ENCODE measurements at places on chromosomes 7 and 10. TPM values are rescaled to one million over a fixed set of nuclear protein-coding genes. Genes with fewer than 3 reads are reported as not detected.
A peak's percentile ranks its signal among the peaks of the same experiment; 100 is the strongest.

GRCh38 chr7:155832581-155832981, 20.3 kb upstream of the SHH start:
- no peak overlapping the region for H3K27ac ChIP-seq
- no peak for DNase-seq
- H3K27me3 ChIP-seq = no peaks in the 10 kb centered on the region

- H3K27me3 ChIP-seq = no peaks in the 10 kb centered on the region
- H3K36me3 ChIP-seq = no peaks in the 10 kb centered on the region
- H3K4me3 ChIP-seq = no peak overlapping the region
- peak; percentile 27 for DNase-seq
- H3K27ac ChIP-seq = peak overlapping the region; percentile 73
Measured at GRCh38 chr10:78295242-78295641, 261.6 kb downstream of the RPS24 start.

- no peak for DNase-seq
- no peak overlapping the region for H3K27ac ChIP-seq
- no peak overlapping the region for H3K4me3 ChIP-seq
- H3K36me3 ChIP-seq = no peaks in the 10 kb centered on the region
Measured at GRCh38 chr10:70776455-70777005, 8.6 kb downstream of the TBATA start.

- no peak overlapping the region for H3K4me3 ChIP-seq
- no peak overlapping the region for H3K27ac ChIP-seq
- no peaks in the 10 kb centered on the region for H3K4me1 ChIP-seq
- no peaks in the 10 kb centered on the region for H3K27me3 ChIP-seq
Measured at GRCh38 chr7:113141803-113142202, 23.4 kb upstream of the SMIM30 start.

- H3K4me1 ChIP-seq = no peaks in the 10 kb centered on the region
- no peak overlapping the region for H3K4me3 ChIP-seq
- DNase-seq = no peak
- no peaks in the 10 kb centered on the region for H3K27me3 ChIP-seq
Measured at GRCh38 chr10:64977915-64978314, 1456.7 kb downstream of the REEP3 start.

GRCh38 chr10:36425131-36425797, 700.1 kb upstream of the ANKRD30A start:
- no peaks in the 10 kb centered on the region for H3K27me3 ChIP-seq
- H3K36me3 ChIP-seq = no peaks in the 10 kb centered on the region
- no peaks in the 10 kb centered on the region for H3K4me1 ChIP-seq
- DNase-seq = no peak

- peak overlapping the region; percentile 4 for H3K27ac ChIP-seq
- no peaks in the 10 kb centered on the region for H3K27me3 ChIP-seq
- H3K4me1 ChIP-seq = no peaks in the 10 kb centered on the region
- no peaks in the 10 kb centered on the region for H3K36me3 ChIP-seq
- DNase-seq = no peak
Measured at GRCh38 chr10:12308736-12309375, 40.5 kb upstream of the CAMK1D start.

- H3K27me3 ChIP-seq = no peaks in the 10 kb centered on the region
- no peak overlapping the region for H3K4me3 ChIP-seq
- no peaks in the 10 kb centered on the region for H3K4me1 ChIP-seq
- no peak overlapping the region for H3K27ac ChIP-seq
Measured at GRCh38 chr7:20713792-20714191, 72.9 kb downstream of the SP8 start.

DNA sequence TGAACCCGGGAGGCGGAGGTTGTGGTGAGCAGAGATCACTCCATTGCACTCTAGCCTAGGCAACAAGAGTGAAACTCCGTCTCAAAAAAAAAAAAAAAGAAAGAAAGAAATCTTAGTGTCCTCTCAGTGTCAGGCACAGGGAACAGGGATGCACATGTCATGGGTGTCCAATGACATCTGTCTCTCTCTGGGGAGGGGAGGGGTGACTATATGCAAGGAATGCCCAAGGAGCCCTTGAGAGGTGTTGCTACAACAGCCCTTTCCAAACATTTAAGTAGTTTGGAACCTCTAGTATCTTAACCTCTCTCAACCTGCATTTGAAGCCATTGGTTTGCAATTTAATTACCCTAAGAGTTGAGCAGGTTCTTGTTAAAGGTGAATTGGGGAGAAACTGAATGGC, 28.9 kb downstream of the PDLIM1 start:
- no peak overlapping the region for H3K4me3 ChIP-seq
- H3K4me1 ChIP-seq = peaks cover 9% of the 10 kb centered on the region
- H3K27ac ChIP-seq = no peak overlapping the region
- no peaks in the 10 kb centered on the region for H3K27me3 ChIP-seq

Gene CYP2C18
- not detected for total RNA-seq

Gene GPR85
- total RNA-seq = 6.1 TPM

Gene SNCG
- 51.4 TPM for total RNA-seq

Gene SORCS3
- 0.54 TPM for total RNA-seq

Gene MCMBP
- total RNA-seq = 63.0 TPM

Gene CCL24
- not detected for total RNA-seq

Gene SLC35G1
- total RNA-seq = 2.2 TPM

All from sigmoid colon (tissue), 7 donors.